ENCODE measurements at places on chromosomes 13 and 19.

DNA sequence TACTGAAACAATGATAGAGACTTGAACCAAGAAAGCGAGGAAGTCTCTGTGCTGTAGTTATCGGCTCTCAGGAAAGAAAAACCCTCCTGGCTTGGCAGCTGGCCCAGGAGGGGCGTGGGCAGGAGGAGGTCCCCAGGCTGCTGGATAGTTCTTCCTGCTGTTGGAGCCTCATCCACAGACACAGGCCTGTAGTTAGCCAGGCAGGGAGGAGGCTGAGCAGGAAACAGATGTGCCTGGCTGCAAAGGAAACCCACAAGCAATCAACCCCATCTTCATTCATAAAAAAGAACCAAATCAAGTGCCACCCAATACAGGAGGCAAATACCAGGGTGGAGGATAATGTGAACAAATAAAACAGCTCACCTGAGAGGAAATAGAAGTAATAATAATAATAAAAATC lies 86.2 kb downstream of the IRS2 start:
- DNase-seq: peak; percentile 78

DNA sequence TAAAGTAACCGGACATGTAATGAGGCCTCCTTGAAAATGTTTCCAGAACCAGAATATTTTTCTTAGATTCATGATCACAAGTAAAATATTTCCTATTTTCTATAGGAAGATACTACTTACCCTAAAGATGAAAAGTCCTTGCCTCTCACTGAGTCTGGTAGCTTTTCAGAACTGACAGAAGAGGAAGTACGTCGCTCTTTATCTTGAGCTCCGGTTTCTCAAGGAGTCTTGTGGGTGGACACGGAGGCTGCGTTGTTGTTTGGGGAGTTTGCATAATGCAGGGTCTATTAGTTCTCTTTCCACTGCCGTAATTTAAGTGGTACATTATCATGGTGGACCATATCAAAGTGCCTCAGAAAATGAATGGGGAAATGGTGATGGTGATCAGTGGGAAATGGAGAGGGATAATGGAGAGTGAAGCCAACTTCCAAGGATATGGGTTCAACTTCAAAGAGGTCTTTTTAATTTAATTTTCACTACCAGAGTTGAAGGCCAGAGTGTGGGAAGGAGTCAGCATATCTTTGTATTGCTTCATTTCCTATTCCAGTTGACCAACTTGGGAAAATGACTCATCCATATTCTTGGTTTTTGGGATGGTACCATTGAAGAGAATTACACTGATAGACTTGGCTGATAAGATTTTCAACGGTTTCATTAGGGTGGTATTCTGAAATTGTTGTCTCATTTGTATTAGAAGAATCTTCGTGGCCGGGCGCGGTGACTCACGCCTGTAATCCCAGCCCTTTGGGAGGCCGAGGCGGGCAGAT lies 23.4 kb downstream of the MBD3L2B start:
- no peak for DNase-seq

- DNase-seq: no peak
Measured at GRCh38 chr19:57008432-57008831, 111.4 kb upstream of the USP29 start.

DNA sequence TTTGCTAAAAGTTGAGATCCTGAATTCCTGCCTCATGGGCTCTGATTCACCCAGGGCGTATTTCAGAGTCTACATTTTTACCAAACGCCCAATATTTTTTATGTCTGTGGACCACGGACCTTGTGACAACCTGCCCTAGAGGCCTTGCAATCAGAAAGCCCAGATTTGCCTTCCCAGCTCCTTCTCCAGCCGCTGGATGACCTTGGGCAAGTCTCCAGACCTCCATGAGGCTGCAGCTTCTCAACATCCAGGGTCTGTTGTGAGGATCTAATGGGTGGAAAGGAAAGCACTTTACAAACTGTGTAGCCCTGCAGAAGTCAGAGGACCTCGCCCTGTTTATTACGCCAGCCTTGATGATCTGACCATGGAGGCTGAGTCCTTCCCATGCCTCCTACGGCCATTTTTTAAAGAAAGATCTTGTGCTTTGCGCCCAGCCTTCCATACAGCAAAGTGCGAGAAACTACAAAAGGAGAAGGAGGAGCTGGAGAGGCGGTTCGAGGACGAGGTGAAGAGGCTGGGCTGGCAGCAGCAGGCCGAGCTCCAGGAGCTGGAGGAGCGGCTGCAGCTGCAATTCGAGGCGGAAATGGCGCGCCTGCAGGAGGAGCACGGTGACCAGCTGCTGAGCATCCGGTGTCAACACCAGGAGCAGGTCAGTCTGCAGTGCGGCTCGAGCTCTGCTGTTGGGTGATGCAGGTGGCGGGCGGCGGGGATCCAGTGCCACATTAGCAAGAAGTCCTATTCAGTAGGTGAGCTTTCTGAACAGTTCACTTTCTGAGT lies 115.6 kb downstream of the SLC7A1 start:
- no peak for DNase-seq

DNA sequence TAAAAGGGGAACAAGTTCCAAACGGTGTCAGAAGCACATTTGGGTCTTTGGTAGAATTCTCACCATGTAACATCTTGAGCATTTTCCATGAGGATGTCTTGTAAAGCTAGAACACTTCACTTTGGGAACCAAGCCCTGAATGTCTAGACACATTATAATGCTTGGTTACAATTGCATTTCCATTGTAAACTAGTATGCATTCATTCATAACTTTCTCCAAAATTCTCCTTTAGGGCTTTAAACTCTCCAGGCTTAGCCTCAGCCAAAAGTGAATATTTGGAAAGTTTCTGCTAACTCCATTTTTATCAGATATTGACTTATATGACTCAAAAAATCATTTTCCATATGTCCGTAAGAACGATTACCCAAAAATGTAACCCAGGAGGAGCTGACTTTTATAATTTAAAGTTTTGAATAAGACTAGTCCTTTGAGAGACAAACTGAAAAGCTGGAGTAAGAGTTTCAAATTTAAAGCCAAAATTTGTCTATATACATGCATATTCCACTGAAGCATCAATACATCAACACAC lies 1170.4 kb downstream of the EFNB2 start:
- no peak for DNase-seq
